ENCODE measurements at places on chromosomes 1 and 21.

DNA sequence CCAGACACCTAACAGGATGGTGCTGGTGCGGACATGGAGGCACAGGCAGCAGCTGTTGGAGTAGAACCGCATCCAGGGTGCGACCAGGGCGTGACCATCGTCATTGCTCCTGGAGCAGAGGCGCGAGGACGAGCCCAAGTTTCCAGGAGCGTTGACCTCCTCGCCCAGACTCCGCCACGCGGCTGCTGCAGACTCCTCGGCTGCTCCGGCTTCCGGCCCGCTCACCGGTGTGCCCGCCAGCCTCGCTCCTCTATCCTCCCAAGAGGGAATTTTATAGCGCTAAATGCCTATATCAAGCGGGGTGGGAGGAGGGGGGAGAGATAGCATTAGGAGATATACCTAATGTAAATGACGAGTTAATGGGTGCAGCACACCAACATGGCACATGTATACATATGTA, 5.3 kb upstream of the S100A12 start:
- DNase-seq, result no peak

GRCh38 chr1:21922090-21923013, 14.8 kb downstream of the HSPG2 start:
- DNase-seq, result no peak

DNA sequence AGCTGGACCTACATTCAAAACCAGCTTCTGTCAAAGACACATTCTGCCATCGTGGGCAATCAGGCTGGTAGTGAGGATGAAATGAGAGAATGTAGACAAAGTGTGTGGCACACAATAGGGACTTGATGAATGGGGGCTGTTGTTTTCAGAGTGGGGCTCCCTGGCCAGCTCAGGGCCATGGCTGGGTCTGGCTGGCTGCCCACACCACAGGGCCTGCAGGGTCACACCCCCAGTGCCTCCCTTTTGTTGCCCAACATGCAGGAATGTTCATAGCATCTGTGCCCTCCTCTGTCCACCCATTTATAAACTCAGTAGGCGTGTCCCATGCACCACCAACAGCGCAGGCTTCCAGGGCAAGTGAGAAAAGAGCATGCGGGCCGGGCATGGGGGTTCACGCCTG, 20.8 kb upstream of the ECE1 start:
- no peak for DNase-seq

- DNase-seq, result no peak
These were observed 264.5 kb downstream of the MRPL39 start for GRCh38 chr21:25342816-25343215.

GRCh38 chr1:58005212-58005611, 541.3 kb downstream of the OMA1 start:
- no peak for DNase-seq

- DNase-seq, result no peak
These were observed 37.5 kb downstream of the CTNNBIP1 start for GRCh38 chr1:9872430-9873165.

DNA sequence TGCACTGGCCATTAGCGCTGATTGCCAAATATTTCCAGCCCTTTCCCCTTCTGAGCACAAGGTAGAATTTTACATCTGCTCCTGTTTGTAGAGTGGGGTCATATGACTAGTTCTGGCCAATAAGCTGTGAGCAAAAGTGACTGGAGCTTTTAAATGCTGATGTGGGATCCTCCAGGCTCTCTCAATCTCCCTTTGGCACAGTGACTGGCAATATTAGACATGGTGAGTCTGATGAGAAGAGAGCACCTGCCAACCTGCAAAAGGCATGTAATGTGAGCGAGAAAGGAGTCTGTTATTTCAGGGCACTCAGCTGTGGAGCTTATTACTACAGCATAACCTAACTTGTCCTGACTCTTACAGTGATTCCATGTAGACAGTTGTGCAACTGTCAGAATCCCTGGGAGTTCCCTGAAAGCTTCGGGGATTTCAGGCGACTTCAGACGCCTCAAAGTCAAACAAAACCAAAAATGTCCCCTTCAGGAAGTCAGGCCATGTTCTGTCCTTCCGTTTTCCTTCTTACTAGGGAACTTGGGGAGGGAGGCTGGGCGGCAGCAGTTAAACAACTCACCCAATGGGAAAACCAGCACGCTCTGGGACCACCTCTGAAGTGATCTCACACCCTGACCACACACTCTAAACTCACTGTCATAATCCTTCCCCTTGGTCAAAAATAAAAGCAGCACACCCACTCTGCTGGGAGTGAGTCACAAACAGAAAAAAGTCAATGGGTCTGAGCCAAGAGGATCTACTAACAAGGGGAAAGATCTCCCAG, 3.6 kb upstream of the RASSF5 start:
- no peak for DNase-seq

All from NCI-H187 treated with DMSO at 0.1 percent for 48 hours (cell line).